CD4-positive, alpha-beta T cell treated with Interleukin-15 for 1 hour (primary cell): ENCODE measurements at places on chromosomes 16 and 17.

DNA sequence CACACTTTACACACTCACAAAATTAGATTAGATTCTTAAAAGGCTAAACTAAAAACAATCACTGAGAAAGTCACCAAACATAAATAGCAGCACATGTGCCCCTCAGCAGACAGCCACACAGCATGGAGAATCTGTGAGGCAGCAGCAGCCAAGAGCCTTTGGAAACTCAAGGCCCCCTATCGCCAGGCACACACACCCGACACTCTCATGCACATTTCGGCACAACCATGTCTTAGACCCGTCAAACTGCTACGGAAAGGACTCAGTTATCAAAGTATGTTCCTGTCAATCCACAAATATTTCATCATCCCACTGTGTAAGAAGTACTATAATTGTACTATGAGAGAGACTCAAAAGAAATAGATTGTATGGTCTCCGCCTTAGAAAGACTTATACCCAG lies 20.9 kb downstream of the UBE2O start:
- DNase-seq: no peak

DNA sequence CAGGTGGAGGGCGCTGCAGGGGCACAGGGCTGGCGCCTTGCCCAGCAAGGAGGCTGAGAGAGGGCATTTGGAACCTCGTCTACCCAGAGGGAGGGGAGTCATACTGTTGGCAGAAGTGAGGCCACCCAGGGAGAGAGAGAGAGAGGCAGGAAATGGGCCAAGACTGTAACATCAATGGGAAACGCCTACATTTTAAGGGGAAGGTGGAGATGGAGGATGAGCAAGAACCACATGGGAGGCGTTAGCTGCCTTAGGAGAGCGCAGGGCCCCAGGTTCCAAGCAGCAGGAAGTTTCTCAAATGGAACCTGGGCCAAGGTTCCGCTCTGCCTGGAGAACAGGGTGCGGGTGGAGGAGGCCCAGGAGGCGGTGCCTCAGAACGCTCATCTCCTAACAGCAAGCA lies 2.7 kb upstream of the WFDC1 start:
- no peak for DNase-seq

GRCh38 chr16:82855471-82855870 lies 228.7 kb downstream of the CDH13 start:
- no peak for DNase-seq

- DNase-seq: no peak
These were observed 331.3 kb downstream of the SEC14L1 start for GRCh38 chr17:77471984-77472461.

DNA sequence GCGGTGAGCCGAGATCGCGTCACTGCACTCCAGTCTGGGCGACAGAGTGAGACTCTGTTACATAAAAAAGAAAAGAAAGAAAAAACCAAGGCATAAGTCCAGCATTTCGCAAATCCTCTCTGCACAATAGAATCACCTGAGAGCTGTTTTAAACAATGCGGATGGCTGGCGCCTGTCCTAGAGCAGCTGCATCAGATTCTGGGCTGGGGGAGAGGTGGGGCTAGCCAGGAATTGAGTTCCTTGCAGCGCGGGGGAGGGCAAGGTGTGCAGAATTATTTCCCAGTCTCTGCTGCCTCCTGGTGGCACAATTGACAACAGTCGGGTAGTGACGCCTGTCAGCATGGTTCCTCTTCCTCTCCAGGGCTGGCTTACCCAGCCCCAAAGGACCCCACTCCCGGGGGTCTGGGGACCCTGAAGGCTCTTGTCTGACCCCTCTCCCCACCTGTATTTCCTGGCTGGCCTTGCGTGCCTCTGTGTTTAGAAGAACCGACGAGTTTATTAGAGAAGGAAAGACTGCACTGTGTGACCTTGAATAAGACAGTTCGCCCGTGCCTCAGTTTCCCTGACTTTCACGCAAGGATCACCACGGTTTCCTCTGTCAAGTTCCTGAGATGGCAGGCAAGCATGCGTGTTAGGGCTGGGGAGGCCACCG lies 41.1 kb upstream of the PLCG2 start:
- DNase-seq: peak; percentile 84

GRCh38 chr16:25493136-25493811 lies 198.5 kb upstream of the HS3ST4 start:
- no peak for DNase-seq

DNA sequence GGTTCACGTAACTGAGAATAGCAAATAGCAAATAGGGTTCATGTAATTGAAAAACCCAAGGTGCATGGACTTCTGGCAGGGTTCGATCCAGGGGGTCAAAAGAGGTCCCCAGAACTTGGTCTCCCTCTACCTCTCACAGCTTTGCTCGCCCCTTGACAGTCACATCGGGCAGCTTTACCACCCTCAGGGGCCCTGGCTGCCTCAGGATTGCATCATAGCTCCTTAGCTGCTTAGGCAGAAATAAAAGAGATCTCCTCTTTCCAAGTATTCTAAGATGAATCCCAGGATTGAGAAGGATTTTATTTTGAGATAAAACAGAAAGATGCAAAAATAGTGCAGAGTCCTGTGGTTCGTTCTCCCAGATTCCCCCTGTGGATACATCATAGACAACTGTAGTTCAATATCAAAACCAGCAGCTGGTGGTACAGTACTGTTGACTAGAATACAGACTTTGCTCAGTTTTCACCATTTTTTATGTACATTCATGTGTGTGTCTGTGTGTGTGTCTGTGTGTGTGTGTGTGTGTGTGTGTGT lies 12.8 kb downstream of the ADGRG3 start:
- DNase-seq: no peak

DNA sequence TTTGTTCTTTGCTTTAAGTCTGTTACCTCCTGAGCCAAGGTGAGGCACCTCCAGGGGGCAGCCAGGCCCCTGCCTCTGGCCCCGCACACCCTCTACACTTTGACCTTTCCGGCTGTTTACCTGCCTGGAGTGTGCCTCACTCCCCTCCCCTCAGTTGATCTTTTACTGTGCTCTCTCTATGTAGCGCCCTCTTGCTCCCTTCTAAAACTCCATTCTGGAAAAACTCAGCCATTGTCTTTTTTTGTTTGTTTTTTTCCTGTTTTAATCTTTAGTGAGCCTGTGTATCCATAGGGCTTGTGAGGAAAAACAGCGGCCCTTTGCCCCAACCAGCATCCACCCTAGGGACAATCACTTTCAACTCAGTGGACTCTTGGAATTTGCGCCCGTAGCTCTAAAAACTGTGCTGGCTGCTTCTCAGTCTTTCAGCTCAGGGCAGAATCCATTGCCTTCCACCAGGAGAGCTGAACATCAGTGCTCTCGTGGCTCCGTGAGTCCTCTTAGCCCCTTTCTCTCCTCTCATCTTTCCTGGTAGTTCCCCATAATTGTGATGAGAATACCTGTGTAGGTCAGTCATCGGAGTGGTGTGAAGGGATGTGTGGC lies 4.3 kb downstream of the AMDHD2 start:
- peak; percentile 6 for DNase-seq

- no peak for DNase-seq
These were observed 41.2 kb downstream of the RAB11FIP3 start for GRCh38 chr16:466651-467050.

DNA sequence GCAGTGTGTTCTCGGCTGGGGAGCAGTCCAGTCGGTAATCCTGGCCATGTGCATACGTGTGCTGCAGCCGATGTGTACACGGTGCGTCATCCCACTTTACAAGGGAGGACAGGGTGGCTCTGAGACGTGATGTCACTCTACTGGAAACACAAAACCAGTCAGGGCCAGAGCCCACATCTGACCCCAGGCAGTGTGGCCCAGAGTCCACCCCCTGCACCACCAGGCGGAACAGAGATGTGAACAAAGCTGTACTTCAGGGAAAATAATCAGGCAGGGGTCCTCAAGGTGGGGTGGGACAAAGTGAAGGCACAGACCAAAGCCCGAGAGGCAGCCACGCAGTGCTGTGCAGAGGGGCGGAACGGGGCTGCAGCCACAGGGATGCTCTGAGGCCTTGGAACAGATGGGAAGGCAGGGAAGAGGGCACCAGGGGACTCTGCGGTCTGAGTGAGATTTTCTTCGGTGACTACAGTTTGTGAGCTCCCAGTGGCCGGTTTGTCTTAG lies 181.5 kb downstream of the ZNF423 start:
- DNase-seq: no peak

- DNase-seq: no peak
These were observed 5.6 kb upstream of the TBX2 start for GRCh38 chr17:61393904-61394629.

GRCh38 chr16:68833251-68833650 lies 10.1 kb upstream of the TANGO6 start:
- no peak for DNase-seq

DNA sequence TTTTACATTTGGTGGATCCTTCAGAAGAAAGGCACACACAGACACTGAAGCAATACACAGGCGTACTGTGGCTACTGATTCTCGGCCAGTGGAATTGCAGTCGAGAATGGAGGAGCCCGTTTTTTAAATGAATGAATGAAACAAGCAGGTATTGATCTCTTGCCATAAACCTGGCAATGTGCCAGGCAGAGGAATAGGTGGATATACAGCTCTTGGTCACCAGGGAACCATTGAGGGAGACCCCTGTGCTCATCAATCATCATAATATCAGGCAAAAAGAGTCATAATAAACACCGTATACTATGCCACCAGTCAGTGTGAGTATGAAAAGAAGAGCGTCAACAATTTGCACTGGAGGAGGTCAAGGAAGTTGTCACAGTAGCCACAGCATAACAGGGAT lies 140.3 kb upstream of the FOXF1 start:
- no peak for DNase-seq

GRCh38 chr17:78019976-78020716 lies 61.6 kb downstream of the TNRC6C start:
- no peak for DNase-seq

- DNase-seq: no peak
These were observed 15.1 kb downstream of the C16orf54 start for GRCh38 chr16:29730649-29731048.

DNA sequence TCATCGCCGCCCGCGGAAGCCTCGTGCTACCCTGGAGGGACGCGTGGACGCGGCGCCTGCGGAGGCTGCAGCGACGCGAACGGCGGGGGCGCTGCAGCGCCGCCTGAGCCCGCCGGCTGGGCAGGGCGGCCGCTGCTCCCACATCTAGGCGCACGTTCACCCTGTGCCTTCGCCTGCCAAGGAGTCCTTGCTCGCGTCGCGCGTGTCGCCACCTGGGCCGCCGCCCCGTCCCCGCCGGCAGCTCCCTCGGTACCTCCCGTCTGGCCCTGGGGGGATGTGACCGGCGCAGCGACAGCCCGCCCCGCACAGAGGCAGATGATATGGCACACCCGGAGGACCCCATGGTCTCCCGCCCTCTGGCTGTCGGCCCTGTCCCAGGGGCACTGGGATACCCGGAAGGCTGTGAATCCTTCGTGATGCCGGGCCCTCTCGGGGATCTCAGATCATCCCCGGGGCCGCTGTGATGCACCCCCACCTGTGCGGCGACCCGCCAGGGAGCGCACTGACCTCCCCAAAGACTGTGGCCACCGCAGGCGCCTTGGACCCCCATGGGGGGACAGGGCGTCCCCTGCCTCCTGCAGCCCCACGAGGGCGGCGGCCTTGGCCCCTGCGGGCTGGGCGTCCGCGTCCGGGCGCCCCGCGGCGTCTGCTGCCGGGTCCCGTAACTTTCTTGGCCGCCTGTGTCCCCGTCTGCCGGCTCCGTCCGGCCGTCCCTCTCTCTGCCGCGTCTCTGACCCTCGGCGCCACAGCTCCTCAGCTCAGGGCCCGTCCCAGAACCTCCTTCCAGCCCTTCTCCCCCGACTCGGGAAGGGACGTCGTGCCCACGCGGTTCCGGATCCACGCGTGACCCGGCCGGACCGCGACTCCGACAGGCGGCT lies 689 bp upstream of the TBC1D24 start:
- DNase-seq: peak; percentile 65

DNA sequence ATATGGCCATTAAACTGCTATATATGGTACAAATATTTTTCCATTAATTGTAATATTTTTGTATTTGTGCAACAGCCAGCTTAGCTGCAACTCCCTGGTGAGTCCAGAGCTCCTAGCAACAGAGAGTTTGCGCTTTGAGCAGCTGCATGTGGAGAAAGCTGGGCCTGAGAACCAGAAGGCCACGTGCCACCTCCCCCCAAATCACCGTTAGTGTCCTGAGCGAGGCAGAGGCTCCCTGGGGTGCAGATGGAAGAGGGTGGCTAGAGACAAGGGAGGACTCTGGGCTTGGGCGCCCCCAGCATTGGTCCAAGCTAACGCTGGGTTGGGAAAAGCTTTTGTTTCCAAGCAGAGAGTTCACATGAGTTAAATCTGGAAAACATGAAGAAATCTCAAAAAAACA lies 41.6 kb downstream of the HSBP1 start:
- no peak for DNase-seq

- DNase-seq: no peak
These were observed 165.3 kb upstream of the GSE1 start for GRCh38 chr16:85447693-85448313.

GRCh38 chr17:80111702-80112470 lies 10.5 kb downstream of the GAA start:
- DNase-seq: no peak

GRCh38 chr17:4891411-4892410 lies 7.6 kb upstream of the C17orf107 start:
- no peak for DNase-seq

GRCh38 chr16:55901566-55902217 lies 26.5 kb upstream of the CES5A start:
- no peak for DNase-seq

- peak; percentile 34 for DNase-seq
These were observed 60.8 kb upstream of the MED9 start for GRCh38 chr17:17416007-17416399.

DNA sequence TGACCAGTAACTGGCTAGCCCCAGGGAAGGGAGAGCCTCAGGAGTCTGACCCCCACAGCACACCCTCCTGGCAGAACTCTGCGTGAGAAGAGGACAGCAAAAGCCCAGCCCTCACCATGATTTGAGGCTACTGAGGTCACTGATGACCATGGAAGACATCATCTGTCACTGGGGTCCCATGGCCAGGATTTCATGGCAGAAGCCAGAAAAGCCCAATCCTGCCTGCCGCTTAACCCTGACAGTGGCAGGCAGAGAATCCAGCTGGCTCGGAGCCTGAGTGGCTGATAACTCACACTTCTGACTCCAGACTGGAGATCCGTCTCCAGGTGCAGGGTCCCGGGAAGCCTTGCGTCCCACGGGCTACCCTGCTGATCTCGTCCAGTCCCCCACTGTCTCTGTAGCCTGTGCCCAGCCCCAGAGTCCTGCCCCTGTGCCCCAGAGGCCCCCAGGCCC lies 17.5 kb downstream of the GRIN2C start:
- no peak for DNase-seq
